ENCODE measurements at places on chromosomes 7 and 10.

GRCh38 chr7:104529567-104529966 lies 201.2 kb downstream of the LHFPL3 start:
- no peak for DNase-seq

GRCh38 chr10:82564353-82565196 lies 689.6 kb downstream of the NRG3 start:
- DNase-seq, result no peak

- no peak for DNase-seq
Measured at GRCh38 chr7:142865766-142866165, 10.9 kb downstream of the EPHB6 start.

DNA sequence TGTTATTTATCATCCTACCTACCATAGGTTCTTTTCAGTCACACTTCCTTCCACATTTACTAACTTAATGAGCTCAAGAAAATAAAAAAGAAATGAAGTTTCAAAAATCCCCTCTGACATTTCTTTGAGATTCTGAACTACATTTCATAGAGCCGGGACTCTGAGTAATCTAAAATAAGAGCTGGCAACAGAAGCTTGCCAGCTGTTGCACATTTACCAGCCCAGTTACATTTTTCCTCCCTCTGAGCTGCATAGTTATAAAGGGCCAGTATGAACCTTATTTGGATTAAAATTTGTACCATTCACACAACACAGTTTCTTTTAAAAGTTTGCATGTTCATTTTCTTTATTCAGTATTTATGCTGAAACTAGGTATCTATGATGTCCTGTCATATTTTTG lies 119.5 kb upstream of the CAV2 start:
- no peak for DNase-seq

DNA sequence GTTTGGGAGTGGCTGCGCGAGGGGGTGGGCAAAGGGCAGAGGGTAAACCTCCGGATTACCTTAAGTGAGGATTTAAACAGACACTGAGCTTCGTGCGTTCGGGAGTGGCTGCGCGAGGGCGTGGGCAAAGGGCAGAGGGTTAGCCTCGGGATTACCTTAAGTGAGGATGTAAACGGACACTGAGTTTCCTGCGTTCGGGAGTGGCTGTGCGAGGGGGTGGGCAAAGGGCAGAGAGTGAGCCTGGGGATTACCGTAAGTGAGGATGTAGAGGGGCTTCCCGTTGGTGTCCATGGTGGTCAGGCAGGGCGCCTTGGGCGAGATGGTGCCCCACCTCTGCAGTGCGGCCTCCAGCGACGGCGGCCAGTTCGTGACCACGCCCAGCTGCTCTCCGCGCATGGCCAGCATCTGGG lies 275.8 kb downstream of the DIP2C start:
- no peak for DNase-seq

All from activated CD8-positive, alpha-beta memory T cell treated with anti-CD3 and anti-CD28 coated beads for 1 hour (primary cell).